ENCODE measurements at places on chromosomes 16 and 17. TPM values are rescaled to one million over a fixed set of nuclear protein-coding genes. Genes with fewer than 3 reads are reported as not detected.
A peak's percentile ranks its signal among the peaks of the same experiment; 100 is the strongest.

DNA sequence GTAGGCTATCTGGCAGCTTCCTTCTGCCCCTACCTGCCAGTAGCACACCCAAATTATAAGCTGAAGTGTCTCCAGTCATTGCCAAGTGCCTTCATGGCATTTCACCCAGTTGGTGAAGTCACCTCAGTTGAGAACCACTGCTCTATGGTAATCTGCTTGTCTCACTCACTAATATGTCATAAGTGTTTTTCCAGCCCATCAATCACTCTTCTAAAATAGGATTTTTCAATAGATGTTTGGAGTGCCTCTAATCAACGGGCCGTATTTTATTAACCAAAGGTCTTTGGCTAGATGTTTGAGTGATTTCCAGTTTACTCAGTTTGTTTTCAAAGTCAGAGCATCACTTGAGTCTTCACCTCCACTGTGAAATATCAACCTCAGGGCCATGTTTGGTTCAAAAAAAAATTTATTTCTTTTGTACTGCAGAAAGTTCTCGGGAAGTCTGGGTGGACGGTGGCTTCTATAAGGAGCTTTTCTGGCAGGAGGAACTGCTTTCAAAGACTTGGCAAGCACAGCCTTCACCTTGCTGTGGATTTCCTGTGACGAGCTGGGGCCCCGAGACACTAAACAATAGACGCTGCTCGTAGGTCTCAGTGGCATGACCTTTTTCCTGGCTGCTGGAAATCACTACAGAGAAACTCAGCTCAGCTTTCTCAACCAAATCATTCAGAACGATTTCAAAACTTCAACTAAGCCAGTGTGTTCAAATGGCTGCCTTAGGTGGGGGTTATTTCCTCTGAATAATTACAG, 95.2 kb upstream of the FOXF1 start:
- no peaks in the 10 kb centered on the region for H3K36me3 ChIP-seq
- peaks cover 17% of the 10 kb centered on the region for H3K4me1 ChIP-seq
- DNase-seq: peak; percentile 80
- H3K4me3 ChIP-seq: no peak overlapping the region
- no peaks in the 10 kb centered on the region for H3K27me3 ChIP-seq

DNA sequence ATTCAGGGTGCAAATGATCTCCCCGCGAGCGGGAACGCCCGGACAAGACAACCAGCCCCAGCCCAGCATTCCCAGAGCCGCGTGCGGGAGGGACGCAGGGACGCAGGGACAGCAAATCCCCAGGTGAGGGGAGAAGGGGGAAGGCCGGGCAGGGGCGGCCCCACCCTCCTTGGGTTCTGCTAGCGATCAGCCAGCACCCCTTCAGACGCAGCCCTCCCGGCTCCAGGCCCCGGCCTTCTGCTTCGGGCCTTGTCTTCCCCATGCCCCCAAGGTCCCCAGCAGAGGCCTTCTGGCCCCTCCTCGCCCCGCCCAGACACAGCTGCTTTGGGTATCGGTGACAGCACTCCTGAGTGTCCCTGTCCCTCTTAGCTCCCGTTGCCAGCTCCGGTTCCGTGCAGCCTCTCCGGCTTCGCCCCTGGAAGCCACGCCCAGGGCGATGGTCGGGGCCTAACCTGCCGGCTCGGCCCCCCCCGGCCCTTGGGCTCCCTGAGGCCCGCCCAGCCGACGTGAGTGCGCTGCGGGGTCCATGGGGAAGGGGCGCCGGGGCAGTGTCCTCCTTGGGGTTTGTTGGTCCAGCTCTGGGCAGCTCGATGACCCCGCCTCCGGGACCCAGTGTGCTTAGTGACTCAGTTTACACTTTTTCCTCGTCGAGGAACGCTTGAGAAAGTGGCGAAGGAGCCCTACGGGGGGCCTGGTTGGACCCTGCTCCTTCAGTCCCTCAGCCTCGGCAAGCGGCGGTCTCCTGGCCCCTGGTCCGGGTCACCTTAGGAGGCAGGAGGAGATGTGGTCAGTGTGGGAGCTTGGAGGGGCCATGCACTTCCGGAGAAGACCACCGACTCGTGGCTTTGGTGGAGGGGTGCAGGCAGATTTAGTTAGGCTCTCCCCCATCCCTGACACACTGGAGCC, 50.5 kb upstream of the AMZ2 start:
- H3K36me3 ChIP-seq: no peaks in the 10 kb centered on the region
- peaks cover 51% of the 10 kb centered on the region for H3K4me1 ChIP-seq
- peaks cover 50% of the 10 kb centered on the region for H3K27me3 ChIP-seq
- H3K27ac ChIP-seq: no peak overlapping the region
- no peak for DNase-seq
- no peak overlapping the region for H3K4me3 ChIP-seq

DNA sequence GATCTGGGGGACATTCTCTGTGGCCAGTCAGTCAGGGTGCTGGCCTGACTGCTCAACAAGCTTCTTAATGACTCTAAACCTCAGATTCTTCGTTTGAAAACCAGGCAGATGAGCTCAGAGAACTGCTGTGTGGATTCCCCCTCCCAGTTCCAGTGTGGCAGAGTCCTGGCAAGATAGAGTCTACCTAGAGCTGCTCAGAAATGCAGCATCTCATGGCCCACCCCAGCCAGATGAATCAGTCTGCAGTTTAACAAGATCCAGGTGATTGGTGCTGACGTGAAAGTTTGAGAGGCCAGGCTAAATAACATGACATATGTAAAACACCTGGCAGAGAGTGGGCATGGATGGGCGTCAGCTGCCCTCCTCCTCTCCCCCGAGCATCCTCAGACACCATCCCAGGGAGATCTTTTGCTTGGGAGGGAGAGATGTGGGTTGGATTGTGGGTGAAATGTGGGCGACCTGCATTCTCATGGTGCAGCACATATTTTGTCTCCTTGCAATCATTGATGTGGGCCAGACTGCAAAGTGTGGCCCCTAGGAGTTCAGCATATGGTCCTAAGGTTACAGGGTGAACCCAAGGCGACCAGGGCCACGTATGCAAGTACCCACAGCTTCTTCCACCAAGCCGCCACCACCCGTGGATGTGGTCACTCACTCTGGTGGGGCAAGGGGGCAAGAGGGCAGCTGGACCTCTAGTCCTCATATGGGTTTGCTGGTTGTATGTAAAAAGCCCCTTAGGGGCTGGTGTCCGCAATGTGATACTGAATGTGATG, 19.5 kb downstream of the SOCS3 start:
- no peaks in the 10 kb centered on the region for H3K27me3 ChIP-seq
- peaks cover 40% of the 10 kb centered on the region for H3K4me1 ChIP-seq
- H3K4me3 ChIP-seq: no peak overlapping the region

DNA sequence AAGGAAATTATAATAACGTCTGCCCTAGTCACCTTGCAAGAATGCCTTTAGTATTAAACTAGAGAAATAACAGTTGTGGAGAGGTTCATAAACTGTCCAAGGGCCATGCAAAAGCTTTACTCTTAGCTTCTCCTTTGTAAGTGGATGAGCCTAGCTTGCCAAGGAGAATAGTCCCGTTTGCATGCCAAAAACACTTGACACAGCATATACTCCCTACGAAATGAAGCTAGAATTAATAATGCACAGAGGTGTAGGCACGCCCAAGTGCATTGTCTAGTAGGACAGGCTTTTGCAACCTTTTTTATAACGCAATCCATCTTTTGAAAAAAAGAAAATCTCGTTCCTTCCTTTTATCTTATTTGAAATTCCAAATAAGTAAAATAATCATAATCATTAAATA, 12.8 kb upstream of the CDRT4 start:
- DNase-seq: peak; percentile 56
- peaks cover 12% of the 10 kb centered on the region for H3K4me1 ChIP-seq
- H3K27me3 ChIP-seq: no peaks in the 10 kb centered on the region
- H3K4me3 ChIP-seq: no peak overlapping the region
- no peak overlapping the region for H3K27ac ChIP-seq

GRCh38 chr16:23874613-23875294, 39.0 kb downstream of the PRKCB start:
- DNase-seq: no peak
- no peak overlapping the region for H3K27ac ChIP-seq
- H3K27me3 ChIP-seq: no peaks in the 10 kb centered on the region
- H3K4me1 ChIP-seq: peaks cover 39% of the 10 kb centered on the region

The KRTAP2-1 gene
- total RNA-seq: not detected

The PPP1R1B gene
- 6.0 TPM for total RNA-seq

The CORO6 gene
- 40.7 TPM for total RNA-seq

The CHST4 gene
- total RNA-seq: not detected

The HGS gene
- 44.8 TPM for total RNA-seq
